T-helper 2 cell treated with Interferon-gamma antibody and Interleukin-4, amounts not matched to agents 100 ng/mL and 5 ng/mL, for 36 hours (primary cell): ENCODE measurements at places on chromosomes 12 and 14. TPM values are rescaled to one million over a fixed set of nuclear protein-coding genes. Genes with fewer than 3 reads are reported as not detected.

TAS2R9 gene
- total RNA-seq = not detected in 2 replicates

AJUBA gene
- total RNA-seq = 0.66 and 0.91 TPM in 2 replicates

CCDC85C gene
- total RNA-seq = 6.3 and 9.5 TPM in 2 replicates

ANKRD52 gene
- 55.3 and 56.1 TPM in 2 replicates for total RNA-seq

PRICKLE1 gene
- total RNA-seq = 0.25 and 0.61 TPM in 2 replicates

DCP1B gene
- 12.5 and 12.9 TPM in 2 replicates for total RNA-seq

RHOJ gene
- not detected in 2 replicates for total RNA-seq

GPR135 gene
- total RNA-seq = 1.6 and 1.9 TPM in 2 replicates

COL2A1 gene
- 0.32 TPM in 1 of 2 replicates, not detected in the other for total RNA-seq

CPSF2 gene
- total RNA-seq = 75.3 and 85.3 TPM in 2 replicates
